ENCODE measurements at places on chromosomes 2 and 18.

- no peak for DNase-seq
- no peak overlapping the region for H3K4me3 ChIP-seq
- H3K27me3 ChIP-seq: no peaks in the 10 kb centered on the region
- no peaks in the 10 kb centered on the region for H3K4me1 ChIP-seq
- H3K27ac ChIP-seq: no peak overlapping the region
These were observed 45.0 kb downstream of the SDC1 start for GRCh38 chr2:20179755-20180594.

DNA sequence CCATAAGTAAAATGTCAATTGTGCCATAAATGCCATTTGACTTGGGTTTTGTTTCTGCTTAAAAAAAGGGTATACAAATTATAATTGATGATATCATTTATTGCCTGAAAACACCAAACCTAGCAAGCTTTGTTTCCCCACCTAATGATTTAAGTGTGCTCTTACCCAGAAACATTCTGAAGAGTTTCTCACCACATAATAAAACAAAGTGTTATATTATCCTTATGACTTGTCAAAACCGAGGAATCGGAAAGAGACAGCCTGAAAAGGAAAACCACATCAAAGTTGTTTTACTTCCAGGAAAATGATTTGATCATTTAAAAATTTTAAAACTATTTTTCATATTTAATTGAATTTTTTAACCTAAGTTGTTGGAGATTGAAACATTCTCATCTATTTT lies 170.5 kb upstream of the SLC39A10 start:
- H3K27ac ChIP-seq: no peak overlapping the region
- H3K27me3 ChIP-seq: no peaks in the 10 kb centered on the region
- no peaks in the 10 kb centered on the region for H3K36me3 ChIP-seq
- peaks cover 6% of the 10 kb centered on the region for H3K4me1 ChIP-seq
- DNase-seq: no peak
- H3K4me3 ChIP-seq: no peak overlapping the region

- H3K27me3 ChIP-seq: no peaks in the 10 kb centered on the region
- no peak overlapping the region for H3K27ac ChIP-seq
- peaks cover 48% of the 10 kb centered on the region for H3K36me3 ChIP-seq
- DNase-seq: no peak
These were observed 55.8 kb downstream of the ID2 start for GRCh38 chr2:8737571-8738175.

- H3K4me3 ChIP-seq: no peak overlapping the region
- no peaks in the 10 kb centered on the region for H3K36me3 ChIP-seq
- H3K27me3 ChIP-seq: no peaks in the 10 kb centered on the region
- no peak overlapping the region for H3K27ac ChIP-seq
These were observed 31.7 kb downstream of the ZNF516 start for GRCh38 chr18:76463358-76463757.

GRCh38 chr18:49013291-49013691 lies 62.5 kb upstream of the SMAD7 start:
- no peak for DNase-seq
- no peaks in the 10 kb centered on the region for H3K27me3 ChIP-seq
- H3K27ac ChIP-seq: no peak overlapping the region

- H3K27me3 ChIP-seq: no peaks in the 10 kb centered on the region
- H3K36me3 ChIP-seq: no peaks in the 10 kb centered on the region
- H3K4me1 ChIP-seq: no peaks in the 10 kb centered on the region
- DNase-seq: no peak
These were observed 78.1 kb upstream of the PELI1 start for GRCh38 chr2:64222351-64222750.

DNA sequence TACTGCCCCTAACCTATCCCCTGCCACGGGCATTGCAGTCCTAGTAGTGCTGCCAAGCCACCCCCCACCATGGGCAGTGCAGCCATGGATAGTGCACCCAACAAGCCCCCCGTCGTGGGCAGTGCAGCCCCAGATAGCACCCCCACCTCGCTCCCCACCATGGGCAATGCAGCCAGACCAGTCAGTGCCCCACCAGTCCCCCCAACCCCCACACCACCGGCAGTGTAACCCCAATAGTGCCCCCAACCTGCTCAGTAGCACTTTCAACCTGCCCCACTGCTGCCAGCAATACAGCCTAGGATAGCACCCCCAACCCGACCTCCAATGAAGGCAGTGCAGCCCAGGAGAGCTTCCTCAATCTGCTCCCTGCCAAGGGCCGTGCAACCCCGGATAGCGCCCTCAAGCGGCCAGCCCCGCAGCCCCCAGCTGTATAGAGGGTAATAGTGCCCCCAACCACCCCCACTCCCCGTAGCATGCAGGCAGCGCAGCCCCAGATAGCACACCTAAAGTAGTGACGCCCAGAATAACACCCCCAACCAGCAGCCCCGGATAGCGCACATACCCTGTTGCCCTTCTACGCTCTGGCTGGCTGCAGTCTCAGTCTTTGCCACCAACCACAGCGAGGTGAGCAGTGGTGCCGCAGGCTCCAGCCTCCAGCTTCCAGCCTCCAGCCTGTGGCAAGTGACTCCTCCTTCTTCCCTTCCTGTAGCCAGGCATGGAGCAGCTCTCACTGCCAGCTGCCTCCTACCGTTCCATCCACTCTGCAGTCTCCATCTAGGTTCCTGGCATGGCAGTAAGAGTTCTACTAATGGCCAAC lies 45.4 kb upstream of the ANKRD62 start:
- no peaks in the 10 kb centered on the region for H3K4me1 ChIP-seq
- no peak overlapping the region for H3K27ac ChIP-seq
- H3K27me3 ChIP-seq: no peaks in the 10 kb centered on the region
- H3K36me3 ChIP-seq: no peaks in the 10 kb centered on the region
- DNase-seq: no peak

GRCh38 chr2:130985831-130986649 lies 107.2 kb downstream of the FAM168B start:
- H3K27me3 ChIP-seq: no peaks in the 10 kb centered on the region
- no peaks in the 10 kb centered on the region for H3K4me1 ChIP-seq
- no peak overlapping the region for H3K4me3 ChIP-seq
- H3K36me3 ChIP-seq: no peaks in the 10 kb centered on the region
- no peak overlapping the region for H3K27ac ChIP-seq

DNA sequence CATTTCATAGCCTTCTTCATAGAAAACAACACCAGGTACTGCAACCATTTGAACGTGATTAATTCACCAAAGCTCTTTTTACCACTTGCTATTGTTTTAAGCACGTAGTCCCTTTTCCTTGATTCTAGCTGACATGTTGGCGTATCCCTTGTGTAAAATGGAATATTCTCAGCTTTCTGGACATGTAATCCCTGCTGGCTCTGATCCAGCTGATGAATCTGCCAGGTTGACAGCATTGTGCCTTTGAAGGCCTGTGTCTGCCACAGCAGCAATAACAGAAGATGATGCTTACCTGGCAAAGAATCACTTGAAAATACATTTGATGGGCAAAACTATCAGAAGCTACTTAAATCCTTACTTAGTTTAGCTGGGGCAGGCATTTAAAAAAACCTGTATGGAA lies 81.0 kb upstream of the CCDC150 start:
- no peak overlapping the region for H3K27ac ChIP-seq
- H3K36me3 ChIP-seq: no peaks in the 10 kb centered on the region
- H3K27me3 ChIP-seq: no peaks in the 10 kb centered on the region
- H3K4me3 ChIP-seq: no peak overlapping the region

DNA sequence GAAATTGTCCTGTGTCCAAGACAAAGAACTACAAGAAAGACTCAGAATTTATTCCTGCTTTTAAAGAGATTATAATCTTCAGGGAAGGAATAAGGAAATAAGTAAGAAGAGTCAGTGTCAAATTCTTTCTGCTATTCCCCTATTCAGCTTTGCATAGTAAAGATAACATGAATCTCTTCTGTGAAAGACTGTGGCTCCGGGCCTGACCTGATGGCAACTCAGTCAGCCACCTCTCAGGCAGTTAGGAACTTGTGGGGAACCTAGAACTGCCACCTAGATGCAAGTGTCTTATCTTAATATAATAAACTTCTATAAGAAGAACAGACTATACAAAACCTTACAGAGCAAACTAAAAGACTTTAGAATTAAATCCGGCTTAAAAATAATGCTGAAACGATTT lies 382.0 kb downstream of the RAD51AP2 start:
- no peaks in the 10 kb centered on the region for H3K4me1 ChIP-seq
- DNase-seq: no peak
- no peaks in the 10 kb centered on the region for H3K27me3 ChIP-seq
- H3K27ac ChIP-seq: no peak overlapping the region
- H3K4me3 ChIP-seq: no peak overlapping the region
- H3K36me3 ChIP-seq: no peaks in the 10 kb centered on the region

DNA sequence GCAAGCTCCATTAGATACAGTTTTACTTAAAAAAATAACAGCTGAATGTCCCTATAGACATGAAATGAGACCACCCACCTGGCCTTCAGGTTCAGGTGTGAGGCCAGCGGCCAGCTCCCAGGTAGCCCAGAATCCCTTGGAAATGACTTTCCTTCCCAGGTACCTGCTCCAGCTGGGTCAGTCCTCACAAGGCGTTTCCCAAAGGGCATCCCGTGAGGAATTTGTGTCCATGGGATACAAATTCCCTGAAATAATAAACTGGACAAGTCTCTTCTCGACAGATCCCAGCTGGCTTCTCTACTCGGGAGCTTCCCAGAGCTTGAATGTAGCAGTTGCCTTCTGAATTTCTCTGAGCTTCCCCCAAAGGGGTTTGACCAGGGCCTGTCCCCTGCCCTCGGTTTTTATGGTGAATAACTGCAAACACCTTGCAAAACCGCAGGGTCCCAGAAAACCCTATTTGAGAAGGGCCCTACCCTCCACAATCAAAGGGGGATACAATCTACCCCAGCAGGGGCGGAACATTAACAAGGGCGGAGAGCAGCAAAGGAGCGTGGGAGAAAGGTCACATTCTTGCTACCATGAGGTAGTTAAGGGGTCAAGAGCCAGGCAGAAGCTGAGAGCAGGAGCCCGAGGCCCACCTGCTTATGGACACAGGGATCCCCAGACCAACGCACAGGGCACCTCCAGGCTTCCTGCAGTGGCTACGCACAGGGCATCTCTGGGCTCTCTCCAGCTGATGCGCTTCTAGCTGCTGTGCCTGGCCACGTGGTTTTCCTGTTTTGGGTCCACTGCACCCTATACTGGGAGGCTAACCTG lies 107.7 kb downstream of the HDAC4 start:
- H3K4me3 ChIP-seq: no peak overlapping the region
- peak overlapping the region; percentile 48 for H3K27ac ChIP-seq

- H3K4me1 ChIP-seq: no peaks in the 10 kb centered on the region
- H3K4me3 ChIP-seq: no peak overlapping the region
- no peak overlapping the region for H3K27ac ChIP-seq
- H3K36me3 ChIP-seq: no peaks in the 10 kb centered on the region
These were observed 245.0 kb upstream of the MGAT5 start for GRCh38 chr2:134008837-134009236.

- H3K36me3 ChIP-seq: no peaks in the 10 kb centered on the region
- H3K4me1 ChIP-seq: no peaks in the 10 kb centered on the region
- DNase-seq: no peak
- no peak overlapping the region for H3K27ac ChIP-seq
- no peaks in the 10 kb centered on the region for H3K27me3 ChIP-seq
These were observed 93.5 kb downstream of the LPIN1 start for GRCh38 chr2:11839916-11840315.

- no peak for DNase-seq
- H3K36me3 ChIP-seq: no peaks in the 10 kb centered on the region
- H3K27ac ChIP-seq: no peak overlapping the region
- H3K4me1 ChIP-seq: peaks cover 8% of the 10 kb centered on the region
- no peaks in the 10 kb centered on the region for H3K27me3 ChIP-seq
These were observed 44.3 kb upstream of the ASB1 start for GRCh38 chr2:238382381-238382781.

DNA sequence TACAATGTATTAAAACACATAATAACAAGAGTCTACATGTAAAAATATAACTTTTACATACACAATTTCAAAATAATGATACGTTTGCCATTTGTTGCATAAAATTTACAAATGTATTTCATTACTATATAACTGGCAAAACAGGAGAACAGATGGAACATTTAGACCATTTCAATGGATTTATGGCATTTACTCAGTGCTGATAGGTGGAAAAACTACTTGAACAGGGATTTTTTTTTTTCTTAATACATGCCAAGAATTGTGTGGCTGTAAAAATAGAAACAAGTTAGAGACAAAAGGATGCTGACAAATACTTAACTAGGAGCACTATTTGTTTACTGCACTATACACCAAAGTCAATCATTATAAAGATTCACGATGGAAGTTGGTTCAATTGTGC lies 266.8 kb upstream of the CCDC68 start:
- H3K36me3 ChIP-seq: no peaks in the 10 kb centered on the region
- no peak for DNase-seq
- no peaks in the 10 kb centered on the region for H3K27me3 ChIP-seq
- H3K4me1 ChIP-seq: no peaks in the 10 kb centered on the region

GRCh38 chr2:199202964-199203363 lies 254.8 kb downstream of the SATB2 start:
- no peaks in the 10 kb centered on the region for H3K36me3 ChIP-seq
- no peaks in the 10 kb centered on the region for H3K27me3 ChIP-seq
- no peaks in the 10 kb centered on the region for H3K4me1 ChIP-seq
- no peak overlapping the region for H3K4me3 ChIP-seq

DNA sequence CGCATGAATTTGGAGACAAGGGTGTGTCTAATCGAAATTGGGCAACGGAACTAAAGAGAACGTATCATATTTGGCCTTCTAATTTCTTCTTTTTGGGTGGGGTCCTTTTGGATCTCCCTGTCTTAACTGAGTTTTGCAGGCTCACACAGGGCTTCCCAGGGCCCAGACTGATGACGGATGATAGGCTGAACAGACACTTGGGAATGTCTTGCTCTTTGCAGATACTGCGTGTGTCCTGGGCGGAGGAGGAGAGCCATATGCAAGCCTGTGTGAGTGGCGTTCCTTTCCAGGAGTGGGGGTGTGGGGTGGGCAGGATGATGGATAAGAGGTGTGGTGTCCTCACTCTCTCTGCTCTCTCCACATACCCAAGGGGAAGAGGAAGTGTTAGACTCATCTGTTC lies 40.1 kb downstream of the TNP1 start:
- no peaks in the 10 kb centered on the region for H3K27me3 ChIP-seq
- H3K4me3 ChIP-seq: no peak overlapping the region
- H3K4me1 ChIP-seq: no peaks in the 10 kb centered on the region
- H3K36me3 ChIP-seq: no peaks in the 10 kb centered on the region
- H3K27ac ChIP-seq: no peak overlapping the region

DNA sequence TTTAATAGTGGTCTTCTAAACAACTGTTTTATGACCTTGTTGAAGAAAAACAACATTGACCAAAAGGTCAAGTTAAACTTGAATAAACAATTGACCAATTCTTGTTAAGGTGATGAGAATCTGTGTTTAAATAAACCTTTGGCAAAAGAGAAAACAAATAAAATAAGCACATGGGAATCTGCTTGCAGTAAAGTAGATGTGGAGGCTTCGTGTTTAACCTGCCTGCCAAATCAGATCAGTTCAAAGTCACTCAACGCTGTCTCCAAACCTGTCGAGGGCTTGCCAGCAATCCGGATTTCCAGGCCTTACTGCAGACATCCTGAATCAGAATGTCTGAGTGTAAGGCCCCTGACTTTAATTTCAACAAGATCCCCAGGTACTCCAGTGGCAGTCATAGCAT lies 55.1 kb upstream of the AQP4 start:
- no peaks in the 10 kb centered on the region for H3K27me3 ChIP-seq
- DNase-seq: no peak
- H3K4me1 ChIP-seq: no peaks in the 10 kb centered on the region
- H3K27ac ChIP-seq: no peak overlapping the region
- no peaks in the 10 kb centered on the region for H3K36me3 ChIP-seq

Data from effector memory CD4-positive, alpha-beta T cell (primary cell).